ENCODE measurements at places on chromosomes 2 and 18.
A peak's percentile ranks its signal among the peaks of the same experiment; 100 is the strongest.

GRCh38 chr2:56313500-56313921 lies 129.7 kb downstream of the CCDC85A start:
- no peak for DNase-seq

DNA sequence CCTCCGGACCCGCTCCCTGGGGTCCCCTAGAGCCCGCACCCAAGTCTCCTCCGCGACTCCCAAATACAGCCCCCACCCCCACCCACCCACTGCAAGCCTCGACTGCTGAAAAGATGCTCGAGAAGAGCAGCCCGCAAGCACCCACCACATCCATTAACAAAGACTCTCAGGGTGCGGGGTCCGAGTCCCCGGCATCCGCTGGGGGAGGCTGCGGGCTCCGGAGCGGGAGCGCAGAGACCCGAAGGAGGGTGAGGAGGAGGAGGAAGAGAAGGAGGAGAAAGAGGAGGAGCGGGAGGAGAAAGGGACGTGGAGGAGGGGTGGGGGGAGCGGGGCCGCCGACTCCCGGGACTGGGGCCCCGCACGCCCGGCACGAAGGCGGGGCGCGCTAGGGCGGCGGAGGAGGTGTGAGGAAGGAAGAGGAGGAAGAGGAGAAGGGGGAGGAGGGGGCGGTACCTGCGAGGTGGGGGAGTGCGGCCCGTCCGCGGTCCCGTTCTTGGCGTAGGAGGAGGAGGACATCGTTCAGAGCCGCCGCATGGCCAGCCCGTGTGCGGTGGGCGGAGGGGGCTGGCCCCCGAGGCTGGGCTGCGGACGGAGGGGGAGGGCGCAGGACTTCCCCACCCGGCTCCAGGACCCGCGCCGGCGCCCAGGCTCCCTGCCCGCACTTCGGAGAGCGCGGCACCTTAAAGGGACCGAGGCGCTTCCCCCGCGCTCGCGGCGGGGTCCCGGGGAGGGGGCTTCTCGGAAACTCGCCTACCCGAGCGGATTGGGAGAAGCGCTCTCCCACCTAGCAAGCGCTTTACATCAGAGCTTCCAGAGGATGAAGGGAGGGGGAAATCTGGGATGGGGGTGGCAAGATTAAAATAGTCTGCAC lies at the start of gene CACNB4:
Gene CACNB4, minus strand, starts transcription at position 549 of the 871 bp plus-strand sequence.
- DNase-seq = no peak

DNA sequence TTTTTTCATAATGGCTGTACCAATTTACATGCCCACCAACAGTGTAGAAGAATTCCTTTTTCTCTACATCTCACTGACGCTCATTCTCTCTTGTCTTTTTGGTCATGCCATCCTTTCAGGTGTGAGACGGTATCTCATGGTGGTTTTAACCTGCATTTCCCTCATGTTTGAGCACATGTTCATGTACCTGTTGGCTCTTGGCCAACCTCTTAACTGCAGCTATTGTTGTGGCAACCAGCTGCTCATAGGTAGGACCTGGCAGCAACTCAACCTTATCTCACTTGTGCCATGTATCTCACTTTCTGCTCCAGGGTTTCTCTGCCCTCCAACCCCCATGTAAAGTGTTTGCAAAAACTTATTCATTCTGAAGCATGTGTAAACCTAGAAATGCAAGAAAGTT lies 167.5 kb downstream of the UPP2 start:
- no peak for DNase-seq

- DNase-seq = no peak
These were observed 4.4 kb upstream of the NEU4 start for GRCh38 chr2:241804326-241805229.

- DNase-seq = no peak
These were observed 11.6 kb downstream of the PTPN2 start for GRCh38 chr18:12872408-12872807.

GRCh38 chr2:109243526-109244303 lies 114.7 kb downstream of the SH3RF3 start:
- no peak for DNase-seq

DNA sequence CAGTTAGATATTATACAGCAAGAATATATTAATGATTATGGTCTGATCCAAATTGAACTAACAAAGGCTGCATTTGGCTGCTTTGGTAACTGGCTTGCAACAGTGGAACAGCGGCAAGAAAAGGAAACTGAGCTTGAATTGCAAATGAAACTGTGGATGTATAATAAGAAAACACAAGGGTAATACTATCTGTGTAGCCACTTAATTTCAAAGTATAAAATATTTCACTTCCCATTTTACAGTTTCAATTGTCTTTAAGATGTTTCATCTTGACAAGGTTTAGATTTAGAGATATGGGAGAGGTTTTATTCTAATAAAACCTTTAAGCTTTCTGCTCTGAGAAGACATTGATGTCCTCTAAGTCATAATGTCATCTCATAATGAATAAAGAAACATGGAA lies 23.8 kb downstream of the WDR75 start:
- DNase-seq = no peak

- no peak for DNase-seq
These were observed 1012.4 kb upstream of the GYPC start for GRCh38 chr2:125643585-125643984.

DNA sequence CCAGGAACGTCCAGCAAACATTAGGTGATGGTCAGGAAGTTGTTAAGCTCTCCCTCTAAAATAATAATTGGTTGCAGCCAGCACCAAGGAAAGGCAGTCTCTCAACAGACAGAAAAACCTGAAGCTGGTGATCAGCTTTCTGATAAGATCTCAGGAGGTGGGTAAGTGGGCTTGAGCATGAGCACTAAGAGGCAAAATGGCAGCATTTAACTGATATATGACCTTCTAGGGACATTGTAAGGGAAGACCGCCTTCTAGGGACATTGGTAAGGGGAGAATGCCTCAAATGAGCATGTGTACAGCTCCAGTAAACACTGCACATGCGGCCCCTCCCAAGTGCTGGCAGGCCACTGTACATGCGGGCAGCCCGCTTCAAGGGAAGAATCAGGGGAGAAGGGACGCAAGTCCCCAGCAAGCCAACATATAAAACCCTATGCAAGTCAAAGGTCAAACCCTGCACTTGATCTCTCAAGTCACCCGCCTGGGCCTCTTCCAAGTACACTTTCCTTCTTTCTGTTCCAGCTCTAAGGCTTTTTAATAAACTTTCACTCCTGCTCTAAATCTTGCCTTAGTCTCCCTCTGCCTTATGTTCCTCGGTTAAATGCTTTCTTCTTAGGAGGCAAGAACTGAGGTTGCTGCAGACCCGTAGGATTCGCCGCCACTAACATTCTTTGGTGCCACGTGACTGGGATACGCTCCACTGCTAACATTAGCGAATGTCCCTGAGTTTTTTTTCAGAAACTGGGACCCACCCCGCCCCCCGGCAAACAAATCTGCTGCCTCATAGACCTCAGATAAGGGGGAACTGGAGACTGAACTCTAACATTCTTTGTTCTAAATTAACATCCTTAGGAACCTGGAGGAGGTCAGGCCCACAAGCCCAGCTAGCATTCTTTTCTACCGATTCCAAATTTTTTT lies 463.8 kb downstream of the LPIN1 start:
- no peak for DNase-seq

- DNase-seq = no peak
These were observed 17.9 kb downstream of the CDH2 start for GRCh38 chr18:28159055-28159454.

GRCh38 chr2:180980106-180980942 lies at the start of gene UBE2E3:
TSS of gene UBE2E3 (plus strand) at chr2:180980605. CDS start at chr2:180982043, 1,438 bp downstream.
- DNase-seq = peak; percentile 80

DNA sequence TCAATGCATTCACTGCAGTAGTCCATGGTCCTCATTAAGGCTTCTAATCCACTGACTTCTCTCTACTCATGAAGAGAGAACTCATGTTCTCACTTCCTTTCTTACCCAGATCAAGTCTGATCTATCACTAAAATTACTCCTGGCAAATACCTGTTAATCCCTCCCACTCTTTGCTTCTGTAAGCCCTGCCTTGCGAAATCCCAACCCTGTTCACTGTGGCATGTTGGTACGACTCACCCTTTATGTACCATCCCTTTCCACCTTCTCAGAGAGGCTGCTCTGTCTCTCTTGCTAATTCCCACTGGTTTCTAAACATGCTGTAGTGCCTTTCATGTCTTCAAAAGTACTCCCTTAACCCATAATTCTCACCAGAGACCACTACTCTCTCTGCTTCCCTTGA lies 272.2 kb upstream of the ACVR2A start:
- DNase-seq = no peak

GRCh38 chr2:112708968-112709367 lies 11.9 kb upstream of the NT5DC4 start:
- no peak for DNase-seq

DNA sequence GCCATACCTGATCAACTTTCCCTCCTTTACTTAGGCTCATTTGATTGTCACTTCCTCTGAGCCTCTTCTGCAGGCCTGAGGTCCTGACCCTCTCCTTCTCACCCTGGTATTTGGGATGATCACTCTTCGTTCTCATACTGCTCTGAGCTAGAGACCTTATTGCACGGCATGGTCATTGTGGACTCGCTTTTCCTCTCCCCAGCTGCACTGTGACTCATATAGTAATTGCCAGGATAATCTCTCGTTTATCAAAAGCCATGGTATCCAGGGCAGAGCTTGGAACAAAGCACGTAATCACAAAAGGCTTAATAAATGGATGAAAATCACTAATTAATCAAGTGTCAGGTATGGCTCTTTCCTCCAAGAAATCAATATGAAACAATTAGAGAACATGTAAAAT lies 40.9 kb upstream of the TRIB2 start:
- no peak for DNase-seq

DNA sequence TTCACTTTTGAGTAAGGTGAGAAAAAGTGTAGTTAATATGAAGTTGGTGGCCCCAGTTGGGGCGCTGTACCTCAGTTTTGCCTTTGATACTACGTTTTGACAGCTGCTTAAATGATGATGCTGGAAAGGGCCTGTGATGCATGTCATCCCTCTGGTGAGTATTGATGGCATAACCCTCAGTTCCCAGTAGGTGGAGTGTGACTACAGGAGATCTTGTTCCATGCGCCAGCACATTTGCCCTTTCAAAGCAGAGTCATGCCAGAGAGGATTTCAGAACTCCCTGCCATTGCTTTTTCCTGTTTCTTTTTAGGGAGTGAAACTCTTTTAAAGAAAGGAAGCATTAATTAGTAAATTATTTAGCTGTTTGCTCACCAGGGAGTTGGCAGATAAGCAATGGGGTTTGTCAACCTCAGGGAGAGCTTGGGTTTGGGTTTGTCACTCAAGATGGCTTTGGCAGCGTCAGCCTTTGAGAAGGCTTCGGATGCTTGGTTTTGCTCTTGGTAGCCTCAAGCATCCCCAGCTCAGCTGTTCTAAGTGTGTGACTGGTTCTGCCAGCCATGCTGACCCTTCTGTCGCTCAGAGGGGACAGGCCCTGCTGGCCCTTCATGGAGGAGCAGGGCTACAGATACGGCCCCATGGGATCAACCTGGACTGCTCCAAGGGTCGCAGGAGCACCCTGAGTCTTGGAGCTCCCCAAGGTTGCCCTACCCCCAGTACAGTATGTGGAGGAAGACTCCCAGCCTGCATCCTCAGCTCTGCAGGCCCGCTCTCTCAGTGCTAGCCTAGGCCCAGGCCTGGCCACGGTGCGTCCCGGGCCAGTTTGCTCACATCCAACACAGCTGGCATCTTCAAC lies 29.1 kb downstream of the ARMC9 start:
- DNase-seq = no peak

DNA sequence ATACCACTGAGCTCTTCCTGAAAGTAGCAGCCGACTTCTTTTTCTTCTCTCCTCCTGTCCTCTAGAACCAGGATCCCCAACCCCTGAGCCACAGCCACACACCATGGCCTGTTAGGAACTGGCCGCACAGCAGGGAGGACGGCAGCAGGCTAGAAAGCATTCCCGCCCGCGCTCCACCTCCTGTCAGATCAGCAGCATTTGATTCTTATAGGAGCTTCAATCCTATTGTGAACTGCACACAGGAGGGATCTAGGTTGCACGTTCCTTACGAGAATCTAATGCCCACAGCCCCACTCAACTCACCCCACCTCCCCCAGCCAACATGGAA lies 179.1 kb upstream of the SH3BP4 start:
- no peak for DNase-seq

DNA sequence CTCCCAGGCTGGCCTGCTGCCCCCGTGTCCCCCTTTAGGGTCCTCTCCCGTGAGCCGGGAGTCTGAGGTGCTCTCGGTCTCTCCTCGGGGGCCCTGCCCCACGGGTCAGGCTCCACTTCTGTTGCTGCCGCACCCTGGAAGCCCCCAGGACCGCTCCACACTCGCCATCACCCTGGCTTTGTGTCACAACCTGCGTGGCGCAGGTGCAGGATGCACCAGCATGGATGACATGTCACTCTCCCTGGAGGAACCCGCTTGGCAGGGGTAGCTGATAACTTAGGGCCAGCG lies 10.8 kb upstream of the ARHGEF4 start:
- DNase-seq = no peak

- no peak for DNase-seq
These were observed 1.2 kb downstream of the MAL start for GRCh38 chr2:95026471-95027368.

DNA sequence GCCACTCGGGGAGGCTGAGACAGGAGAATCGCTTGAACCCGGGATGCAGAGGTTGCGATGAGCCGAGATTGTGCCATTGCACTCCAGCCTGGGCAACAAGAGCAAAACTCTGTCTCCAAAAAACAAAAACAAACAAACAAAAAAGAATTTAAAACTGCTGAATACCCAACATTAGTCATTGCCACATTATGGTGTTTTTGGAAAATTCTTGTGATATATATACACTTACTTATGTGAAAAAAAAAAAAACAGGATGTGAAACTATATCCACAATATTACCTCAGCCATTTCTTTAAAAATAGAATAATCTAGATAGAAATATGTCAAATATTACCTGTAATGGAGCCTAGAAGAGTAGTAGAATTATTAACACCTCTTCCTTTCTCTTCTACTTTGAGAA lies 288.3 kb upstream of the FN1 start:
- no peak for DNase-seq

DNA sequence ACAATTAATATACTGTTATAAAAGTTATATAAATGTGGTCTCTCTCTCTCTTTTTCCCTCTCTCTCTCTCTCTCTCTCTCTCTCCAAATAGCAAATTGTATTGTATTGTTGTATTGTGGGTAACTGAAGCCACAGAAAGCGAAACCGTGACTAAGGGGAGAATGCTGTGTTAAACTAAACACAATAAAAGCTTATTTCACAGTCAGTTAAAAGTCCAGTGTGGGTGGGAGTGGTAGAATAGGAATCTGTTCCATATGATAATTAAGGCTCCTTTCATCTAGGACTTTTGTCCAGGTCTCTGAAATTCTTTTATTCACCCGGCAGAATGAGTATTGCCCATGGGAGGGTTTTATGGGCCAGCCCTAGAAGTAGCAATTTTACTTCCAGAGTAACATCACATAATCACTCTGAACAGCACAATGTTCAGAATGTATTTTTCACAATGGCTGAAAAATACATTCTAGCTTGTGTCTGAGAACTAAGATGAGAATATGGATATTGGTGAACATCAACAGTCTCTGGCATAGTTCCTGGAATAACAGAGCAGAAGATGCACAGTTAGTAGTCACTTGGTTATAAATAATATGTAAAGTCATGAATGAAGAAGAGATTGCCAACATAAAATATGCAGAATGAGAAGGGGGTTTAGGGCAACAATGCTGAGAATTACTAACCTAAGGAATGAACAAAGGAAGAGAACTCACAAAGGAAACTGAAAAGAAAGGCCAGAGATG lies 399.1 kb downstream of the PLCL1 start:
- no peak for DNase-seq

GRCh38 chr18:14092625-14093306 lies 39.5 kb downstream of the ZNF519 start:
- DNase-seq = no peak
